Activated CD8-positive, alpha-beta T cell treated with anti-CD3 and anti-CD28 coated beads, Interleukin-2, amount 10 ng/mL, durations not matched to agents 7 days and 5 days (primary cell): ENCODE measurements at places on chromosomes 7 and 10. TPM values are rescaled to one million over a fixed set of nuclear protein-coding genes. Genes with fewer than 3 reads are reported as not detected.
A peak's percentile ranks its signal among the peaks of the same experiment; 100 is the strongest.

The PDE1C gene
- not detected for total RNA-seq

The PNLIP gene
- not detected for total RNA-seq

The OR2A12 gene
- total RNA-seq = not detected

The TMEM196 gene
- total RNA-seq = not detected

The TMEM130 gene
- total RNA-seq = not detected

The COL28A1 gene
- total RNA-seq = not detected

The ATE1 gene
- total RNA-seq = 26.0 TPM

DNA sequence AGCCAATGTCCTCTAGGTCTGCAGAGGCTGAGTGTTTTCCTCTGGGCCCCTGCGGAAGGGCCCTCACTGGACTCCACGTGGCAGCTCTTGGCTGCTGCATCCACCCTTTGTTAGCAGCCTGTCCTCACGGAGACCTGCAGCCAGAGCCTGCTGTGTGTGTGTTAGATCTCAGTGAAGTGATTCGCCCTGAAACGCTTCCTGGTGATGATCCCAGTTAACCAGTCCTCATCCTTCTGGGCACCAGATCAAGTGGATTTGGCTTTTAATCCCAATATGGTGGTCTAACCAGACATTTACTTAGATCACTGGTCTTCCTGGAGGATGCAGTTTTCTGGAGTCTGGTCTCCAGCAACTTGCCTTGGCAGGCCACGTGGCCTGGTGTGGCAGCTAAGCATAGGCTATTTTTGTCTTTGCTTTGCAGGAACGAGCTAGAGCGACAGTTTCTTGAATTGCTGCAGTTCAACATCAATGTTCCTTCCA is 39.5 kb upstream of the GJD4 start:
- H3K27me3 ChIP-seq = no peaks in the 10 kb centered on the region
- DNase-seq = no peak
- no peak overlapping the region for H3K4me3 ChIP-seq
- H3K36me3 ChIP-seq = peaks cover 20% of the 10 kb centered on the region
- H3K4me1 ChIP-seq = peaks cover 14% of the 10 kb centered on the region

GRCh38 chr10:123187781-123188180 is 33.6 kb downstream of the BUB3 start:
- no peak overlapping the region for H3K4me3 ChIP-seq
- no peak for DNase-seq
- no peaks in the 10 kb centered on the region for H3K4me1 ChIP-seq
- no peak overlapping the region for H3K27ac ChIP-seq

- H3K4me1 ChIP-seq = no peaks in the 10 kb centered on the region
- H3K27ac ChIP-seq = no peak overlapping the region
- DNase-seq = no peak
- no peaks in the 10 kb centered on the region for H3K27me3 ChIP-seq
- peaks cover 29% of the 10 kb centered on the region for H3K36me3 ChIP-seq
Observed at GRCh38 chr7:137983323-137984008, 18.4 kb downstream of the CREB3L2 start.

GRCh38 chr10:62637249-62638061 is 167.1 kb upstream of the ADO start:
- peaks cover 16% of the 10 kb centered on the region for H3K4me1 ChIP-seq
- no peaks in the 10 kb centered on the region for H3K36me3 ChIP-seq
- DNase-seq = peak; percentile 82
- no peak overlapping the region for H3K27ac ChIP-seq

DNA sequence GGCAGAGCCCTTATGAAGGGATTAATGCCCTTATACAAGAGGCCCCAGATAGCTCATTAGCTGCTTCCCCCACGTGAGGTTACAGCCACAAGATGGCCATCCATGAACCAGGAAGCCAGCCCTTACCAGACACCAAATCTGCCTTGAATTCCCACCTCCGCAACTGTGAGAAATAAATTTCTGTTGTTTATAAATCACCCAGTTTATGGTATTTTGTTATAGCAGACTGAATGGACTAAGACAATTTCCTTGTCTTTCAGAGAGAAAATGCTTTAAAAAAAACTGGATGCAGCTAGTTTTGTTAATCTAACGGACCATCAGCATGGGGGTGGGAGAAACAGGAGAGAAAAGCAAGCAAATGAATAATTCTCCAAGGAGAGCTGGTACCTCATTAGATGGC is 36.5 kb downstream of the CBX3 start:
- H3K27ac ChIP-seq = no peak overlapping the region
- no peak for DNase-seq
- H3K4me1 ChIP-seq = no peaks in the 10 kb centered on the region
- H3K27me3 ChIP-seq = peaks cover 2% of the 10 kb centered on the region
- H3K4me3 ChIP-seq = no peak overlapping the region
- H3K36me3 ChIP-seq = no peaks in the 10 kb centered on the region

- no peak overlapping the region for H3K27ac ChIP-seq
- no peak for DNase-seq
- H3K36me3 ChIP-seq = no peaks in the 10 kb centered on the region
- H3K4me3 ChIP-seq = no peak overlapping the region
Observed at GRCh38 chr7:70608229-70608628, 523.7 kb upstream of the GALNT17 start.

- no peak for DNase-seq
- H3K27ac ChIP-seq = no peak overlapping the region
- no peaks in the 10 kb centered on the region for H3K27me3 ChIP-seq
- H3K4me3 ChIP-seq = no peak overlapping the region
- no peaks in the 10 kb centered on the region for H3K4me1 ChIP-seq
Observed at GRCh38 chr10:117016266-117016665, 11.3 kb upstream of the SHTN1 start.

DNA sequence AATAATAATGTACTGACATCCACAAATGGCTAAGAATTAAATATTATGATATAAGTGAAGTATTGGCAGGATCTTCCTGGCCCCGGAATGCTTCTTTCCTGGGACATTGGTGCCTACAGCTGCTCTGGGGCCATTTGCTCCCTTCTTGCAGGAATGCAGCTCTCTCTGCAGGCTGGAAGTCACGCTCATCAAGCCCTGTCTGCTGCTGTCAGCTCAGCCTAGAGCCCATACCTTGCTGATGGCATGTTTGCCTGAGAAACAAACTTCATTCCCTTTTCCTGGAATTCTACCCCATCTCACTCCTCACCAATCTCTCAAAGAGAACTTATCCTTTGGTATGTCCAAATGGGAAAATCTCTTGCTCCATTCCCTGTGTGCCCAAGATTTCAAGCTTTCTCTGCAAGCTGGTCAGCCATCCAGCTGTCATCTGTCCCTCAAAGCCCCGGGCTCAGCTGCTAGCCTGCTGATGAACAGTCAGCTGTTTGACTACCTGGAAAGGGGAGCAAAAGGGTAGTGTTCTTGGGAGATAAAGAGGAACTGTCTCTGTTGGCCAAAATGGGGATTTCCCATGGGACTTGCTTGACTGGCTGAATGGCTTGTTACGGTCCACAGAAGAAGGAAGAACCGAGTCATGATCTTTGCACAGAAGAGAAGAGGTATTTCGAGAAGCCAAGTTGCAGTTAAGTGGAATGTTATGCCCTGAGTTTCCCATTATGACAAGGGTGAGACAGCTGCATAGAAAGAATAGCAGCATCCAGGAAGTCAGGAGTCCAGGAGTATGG is 12.0 kb upstream of the RASSF4 start:
- H3K27ac ChIP-seq = no peak overlapping the region
- H3K4me1 ChIP-seq = no peaks in the 10 kb centered on the region
- H3K4me3 ChIP-seq = no peak overlapping the region
- DNase-seq = no peak
- peaks cover 21% of the 10 kb centered on the region for H3K27me3 ChIP-seq

- H3K36me3 ChIP-seq = peaks cover 49% of the 10 kb centered on the region
- H3K4me3 ChIP-seq = no peak overlapping the region
- DNase-seq = no peak
- no peak overlapping the region for H3K27ac ChIP-seq
- H3K4me1 ChIP-seq = no peaks in the 10 kb centered on the region
Observed at GRCh38 chr7:691361-692045, 35.0 kb upstream of the DNAAF5 start.

- H3K4me3 ChIP-seq = no peak overlapping the region
- DNase-seq = no peak
Observed at GRCh38 chr7:55550841-55551537, 21.3 kb downstream of the VOPP1 start.

DNA sequence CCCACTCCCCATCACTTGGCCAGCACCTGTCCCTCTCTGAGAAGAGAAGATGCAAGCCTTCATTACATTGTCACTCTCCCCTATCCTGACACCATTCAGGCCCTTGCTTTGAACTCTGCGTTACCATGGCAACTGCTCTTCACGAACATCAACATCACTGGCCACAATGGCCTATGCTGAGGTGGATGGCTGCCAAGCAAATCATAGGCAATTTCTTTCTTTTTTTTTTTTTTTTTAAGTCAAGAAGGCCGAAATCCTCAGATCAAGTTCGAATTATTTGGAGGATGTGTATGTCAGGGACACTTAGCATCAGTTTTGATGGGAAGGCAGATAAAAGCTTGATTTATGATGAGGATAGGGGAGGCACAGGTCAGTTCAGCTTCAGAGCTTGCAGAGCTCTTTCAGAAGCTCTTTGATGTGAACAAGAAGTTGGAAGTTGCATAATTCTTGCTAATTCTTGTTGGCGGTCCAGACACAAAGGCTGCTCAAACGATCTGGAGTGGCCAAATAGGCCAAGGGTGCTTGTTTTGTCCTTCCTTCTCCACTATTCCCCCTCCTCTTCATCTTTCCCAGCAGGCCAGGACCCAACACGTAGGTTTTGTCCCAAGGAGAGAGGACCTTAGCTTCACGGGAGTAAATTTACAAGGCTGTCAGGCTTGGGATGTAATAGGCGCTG is 179.9 kb upstream of the NPVF start:
- no peak overlapping the region for H3K4me3 ChIP-seq
- no peaks in the 10 kb centered on the region for H3K36me3 ChIP-seq
- DNase-seq = no peak
- H3K27ac ChIP-seq = no peak overlapping the region
- H3K27me3 ChIP-seq = peaks cover 3% of the 10 kb centered on the region

- DNase-seq = peak; percentile 49
- H3K4me1 ChIP-seq = peaks cover 32% of the 10 kb centered on the region
- H3K36me3 ChIP-seq = no peaks in the 10 kb centered on the region
- peaks cover 22% of the 10 kb centered on the region for H3K27me3 ChIP-seq
- no peak overlapping the region for H3K27ac ChIP-seq
Observed at GRCh38 chr10:102410429-102411073, 8.0 kb downstream of the PSD start.

GRCh38 chr10:97261183-97261582 is 31.3 kb downstream of the ARHGAP19 start:
- no peak overlapping the region for H3K27ac ChIP-seq
- no peaks in the 10 kb centered on the region for H3K27me3 ChIP-seq
- DNase-seq = no peak
- peaks cover 1% of the 10 kb centered on the region for H3K4me1 ChIP-seq
- peaks cover 47% of the 10 kb centered on the region for H3K36me3 ChIP-seq

GRCh38 chr10:77587416-77587790 is 50.2 kb downstream of the KCNMA1 start:
- H3K27me3 ChIP-seq = peaks cover 8% of the 10 kb centered on the region
- H3K4me1 ChIP-seq = peaks cover 24% of the 10 kb centered on the region
- no peaks in the 10 kb centered on the region for H3K36me3 ChIP-seq
- no peak overlapping the region for H3K27ac ChIP-seq
- no peak for DNase-seq

DNA sequence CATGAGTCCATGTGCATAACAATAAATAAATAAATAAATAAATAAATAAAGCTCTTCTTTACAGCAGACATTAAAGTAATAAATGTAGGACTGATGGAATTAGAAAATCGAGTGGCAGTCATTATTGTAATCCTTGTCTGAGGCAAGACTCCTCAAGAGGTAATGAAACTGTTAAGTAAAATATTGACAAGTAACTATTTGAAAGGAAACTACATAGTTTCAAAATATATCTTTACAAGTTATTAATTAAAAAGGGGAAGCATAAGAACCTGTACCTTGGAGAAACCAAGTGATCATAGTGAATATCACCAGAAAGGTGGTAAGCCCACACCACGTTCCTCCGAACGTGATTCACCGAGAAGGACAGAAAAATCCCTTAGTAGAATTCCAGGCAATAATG is 285.6 kb upstream of the SORCS1 start:
- no peak overlapping the region for H3K4me3 ChIP-seq
- H3K27me3 ChIP-seq = no peaks in the 10 kb centered on the region
- no peaks in the 10 kb centered on the region for H3K4me1 ChIP-seq
- DNase-seq = no peak

DNA sequence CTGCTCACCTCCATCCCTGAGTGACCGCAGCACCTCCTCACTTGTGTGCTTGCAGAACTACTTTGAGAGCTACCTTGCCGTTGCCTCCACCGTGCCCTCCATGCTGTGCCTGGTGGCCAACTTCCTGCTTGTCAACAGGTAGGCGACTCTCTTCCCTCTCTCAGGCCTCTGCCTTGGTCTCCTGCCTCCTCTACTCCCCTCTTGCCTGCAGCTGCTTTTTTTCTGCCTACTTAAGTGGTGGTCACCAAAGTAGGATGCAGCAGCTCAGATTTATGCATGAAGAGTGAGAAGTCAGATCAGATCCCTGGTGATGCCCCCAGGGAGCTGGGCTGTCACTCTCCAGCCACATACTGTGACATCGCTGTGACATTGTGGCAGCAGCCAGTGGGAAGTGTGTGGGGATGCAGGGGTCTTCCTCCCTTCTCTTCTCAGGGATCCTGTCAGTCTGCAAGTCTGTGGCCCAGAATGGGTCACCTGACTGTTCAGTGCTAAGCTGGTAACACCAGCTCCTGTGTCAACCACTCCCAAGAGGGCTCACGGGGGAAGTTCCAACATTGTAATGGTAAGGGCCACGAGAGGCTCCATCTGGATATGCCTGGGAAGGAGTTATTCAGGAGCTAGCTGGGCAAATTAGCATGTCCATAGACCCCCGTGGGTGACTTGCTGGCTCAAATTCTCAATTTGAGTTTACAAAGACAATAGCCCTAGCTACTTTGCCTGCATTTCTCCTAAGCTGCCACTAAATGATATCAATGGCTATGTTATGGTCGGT is 25.3 kb downstream of the SLC29A3 start:
- no peak overlapping the region for H3K4me3 ChIP-seq
- no peaks in the 10 kb centered on the region for H3K36me3 ChIP-seq
- no peaks in the 10 kb centered on the region for H3K27me3 ChIP-seq
- no peak for DNase-seq

GRCh38 chr7:45524445-45524844 is 49.7 kb upstream of the ADCY1 start:
- DNase-seq = no peak
- H3K4me3 ChIP-seq = no peak overlapping the region
- H3K4me1 ChIP-seq = peaks cover 2% of the 10 kb centered on the region
- no peaks in the 10 kb centered on the region for H3K36me3 ChIP-seq
- peaks cover 2% of the 10 kb centered on the region for H3K27me3 ChIP-seq

- H3K4me1 ChIP-seq = peaks cover 97% of the 10 kb centered on the region
- peak; percentile 71 for DNase-seq
- no peaks in the 10 kb centered on the region for H3K27me3 ChIP-seq
- peak overlapping the region; percentile 64 for H3K4me3 ChIP-seq
- peaks cover 75% of the 10 kb centered on the region for H3K36me3 ChIP-seq
Observed at GRCh38 chr10:80498833-80499741, 38.6 kb upstream of the SH2D4B start.

DNA sequence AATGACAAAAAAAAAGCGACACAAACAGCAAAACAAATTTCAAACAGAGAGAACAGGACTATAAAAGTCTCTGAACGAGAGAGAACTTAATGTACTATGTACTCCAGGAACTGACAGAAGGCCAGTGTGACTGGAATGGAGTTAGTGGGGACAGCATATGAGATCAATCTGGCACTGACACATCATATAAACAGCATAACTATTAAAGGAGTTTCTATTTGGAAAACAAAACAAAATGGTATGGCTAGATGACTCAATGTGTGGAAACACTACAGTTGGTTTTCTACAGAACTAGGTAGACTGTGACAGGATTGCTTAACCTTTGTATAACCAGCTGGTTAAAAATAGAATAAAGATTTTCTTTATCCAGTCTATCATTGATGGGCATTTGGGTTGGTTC is 232.9 kb upstream of the KAT6B start:
- no peak overlapping the region for H3K4me3 ChIP-seq
- H3K27ac ChIP-seq = no peak overlapping the region
- H3K4me1 ChIP-seq = peaks cover 22% of the 10 kb centered on the region
- H3K36me3 ChIP-seq = peaks cover 6% of the 10 kb centered on the region
- no peak for DNase-seq
